Motor neuron (in vitro differentiated cells): ENCODE measurements at places on chromosomes 7 and 10. TPM values are rescaled to one million over a fixed set of nuclear protein-coding genes. Genes with fewer than 3 reads are reported as not detected.

- peak; percentile 40 for ATAC-seq
These were observed 42.4 kb upstream of the AGBL3 start for GRCh38 chr7:134943785-134944400.

The ARHGAP22 gene
- total RNA-seq, result 0.72 and 7.1 TPM in 2 replicates

DNA sequence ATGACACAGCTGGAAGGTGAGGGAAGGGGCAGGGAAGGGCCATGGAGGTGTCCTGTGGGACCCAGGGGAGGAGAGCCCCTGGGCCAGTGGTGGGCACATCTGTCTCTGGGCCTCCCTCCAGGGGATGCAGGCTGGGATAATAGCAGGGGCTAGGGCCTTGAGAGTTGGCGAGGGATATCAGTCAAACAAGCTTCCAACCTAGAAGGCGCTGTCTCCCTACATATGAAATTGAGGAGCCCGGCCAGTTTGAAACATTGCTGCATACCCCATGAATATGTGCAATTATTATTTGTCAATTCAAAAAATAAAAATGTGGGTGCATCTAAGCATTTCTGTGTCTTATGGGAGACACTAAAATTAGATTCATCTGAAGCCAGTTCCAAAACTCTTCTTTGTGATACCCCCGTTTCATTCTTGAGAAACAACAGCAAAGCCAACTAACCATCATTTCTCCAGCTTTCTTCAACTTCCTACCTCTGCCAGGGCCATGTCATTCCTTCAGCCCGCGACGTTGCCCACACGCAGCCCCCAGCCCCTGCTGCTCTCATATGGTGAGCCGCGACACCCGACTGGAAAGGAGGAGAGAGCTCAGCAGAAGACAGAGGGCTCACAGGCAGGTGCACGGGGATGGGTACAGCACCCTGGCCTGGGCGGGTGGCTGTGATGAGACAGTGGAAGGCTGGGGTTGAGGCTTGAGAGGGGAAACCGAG lies 418.7 kb downstream of the GLRX3 start:
- no peak for ATAC-seq

DNA sequence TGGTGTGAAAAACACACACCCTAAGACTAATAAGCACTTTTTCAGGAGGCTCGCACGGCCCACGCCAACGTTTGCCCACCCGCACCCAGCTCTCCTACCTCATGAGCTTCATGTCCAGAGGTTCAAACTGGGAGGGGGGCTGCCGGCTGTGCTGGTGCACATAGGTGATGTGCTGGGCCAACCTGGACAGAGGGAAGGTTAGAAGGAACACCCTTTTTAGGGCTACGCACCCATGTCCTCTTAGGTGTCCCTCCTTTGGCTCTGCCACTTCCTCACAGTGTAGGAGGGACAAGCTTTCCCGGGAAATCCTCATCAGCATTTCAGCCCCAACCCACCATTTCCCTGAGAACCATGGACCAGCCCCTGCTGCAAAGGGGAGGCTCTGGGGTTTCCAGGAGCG lies 5.9 kb downstream of the MCM7 start:
- ATAC-seq, result no peak

The DRGX gene
- total RNA-seq, result 0.06 TPM in 1 of 2 replicates, not detected in the other

The NAT16 gene
- 1.4 and 1.6 TPM in 2 replicates for total RNA-seq

- no peak for ATAC-seq
These were observed 637.2 kb downstream of the POM121L12 start for GRCh38 chr7:53672681-53673080.

The POM121 gene
- total RNA-seq, result 32.2 and 34.1 TPM in 2 replicates

DNA sequence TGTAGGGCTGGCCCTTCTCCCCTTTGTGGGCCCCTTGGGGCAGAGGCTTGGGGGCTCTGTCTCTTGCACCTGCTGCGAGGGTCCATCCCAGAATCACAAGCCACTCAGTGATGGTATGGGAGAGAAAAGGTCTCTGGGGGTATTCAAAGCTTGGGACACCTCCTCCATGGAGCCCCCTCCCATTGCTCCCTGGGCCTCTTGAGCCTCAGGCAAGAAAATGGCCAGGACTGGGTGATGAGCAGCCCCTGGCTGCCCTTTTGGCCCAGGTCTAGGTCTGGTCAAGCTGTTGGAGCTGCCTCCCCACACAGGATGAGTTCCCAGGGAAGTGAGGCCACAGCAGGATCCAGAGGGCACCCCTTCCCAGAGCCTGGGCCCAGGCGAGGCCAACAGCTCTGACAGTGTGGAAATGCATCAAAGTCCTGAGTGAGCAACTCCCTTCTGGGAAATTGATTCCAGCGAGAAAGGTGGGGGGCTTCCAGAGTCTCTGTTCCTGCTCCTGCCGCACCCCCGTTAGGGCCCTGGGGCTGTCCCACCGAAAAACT lies 3.4 kb upstream of the MYL7 start:
- ATAC-seq, result no peak

DNA sequence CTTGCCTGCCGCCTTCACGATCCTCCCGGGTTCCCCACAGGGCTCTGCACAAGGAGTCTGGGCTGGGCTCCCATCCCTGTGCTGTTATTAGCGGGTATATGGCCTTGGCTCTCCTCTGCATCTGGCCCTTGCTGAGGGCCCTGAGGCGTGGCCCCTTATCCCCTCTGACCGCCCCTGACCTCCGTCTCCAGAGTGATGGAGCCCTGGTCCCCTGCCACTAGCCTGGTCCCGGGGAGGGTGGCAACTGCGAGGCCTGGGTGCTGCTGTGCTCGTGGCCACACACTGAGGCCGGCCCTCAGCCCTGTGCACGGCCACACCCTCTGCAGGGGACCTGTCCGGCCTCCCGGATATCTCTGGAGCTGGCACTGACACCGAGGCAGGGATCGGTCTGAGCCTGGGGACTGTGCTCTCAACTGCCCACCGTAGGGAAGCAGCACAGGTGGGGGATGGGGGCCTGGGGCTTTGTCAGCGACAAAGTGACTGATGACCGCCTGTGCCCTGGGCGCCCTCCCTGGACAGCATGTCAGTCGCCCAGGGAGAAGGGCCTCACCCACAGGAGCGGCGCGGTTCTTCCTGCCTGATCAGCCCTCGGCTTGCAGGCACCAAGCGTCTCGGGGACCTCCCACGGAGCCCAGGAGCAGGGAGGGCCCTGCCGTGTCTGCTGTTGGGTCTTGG lies 72.4 kb downstream of the NKX6-2 start:
- ATAC-seq, result peak; percentile 49
